Astrocyte (in vitro differentiated cells and primary cell): ENCODE measurements at places on chromosomes 3 and 15. TPM values are rescaled to one million over a fixed set of nuclear protein-coding genes. Genes with fewer than 3 reads are reported as not detected.

GRCh38 chr15:69893086-69893485 is 204.6 kb downstream of the TLE3 start:
- H3K4me3 ChIP-seq, result no peak overlapping the region
- no peak for DNase-seq
- no peak overlapping the region for H3K27ac ChIP-seq
- no peaks in the 10 kb centered on the region for H3K36me3 ChIP-seq
- H3K4me1 ChIP-seq, result no peaks in the 10 kb centered on the region

PPP2R3A gene
- total RNA-seq, result 18.7 and 19.5 TPM in 2 replicates

NLGN1 gene
- total RNA-seq, result 0.91 and 1.2 TPM in 2 replicates

DNA sequence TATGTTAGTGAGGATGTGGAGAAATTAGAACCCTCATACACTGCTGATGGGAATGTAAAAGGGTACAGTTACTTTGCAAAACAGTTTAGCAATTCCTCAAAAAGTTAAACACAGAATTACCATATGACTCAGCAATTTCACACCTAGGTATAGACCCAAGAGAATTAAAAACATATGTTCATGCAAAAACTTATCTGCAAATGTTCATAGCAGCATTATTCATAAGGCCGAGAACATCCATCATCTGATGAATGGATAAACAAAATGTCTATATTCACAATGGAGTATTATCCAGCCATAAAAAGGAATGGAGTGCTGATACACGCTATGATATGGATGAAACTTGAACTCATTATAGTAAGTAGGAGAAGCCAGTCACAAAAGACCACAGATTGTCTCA is 10.3 kb downstream of the SEC13 start:
- peaks cover 5% of the 10 kb centered on the region for H3K4me1 ChIP-seq
- peak; percentile 58 for DNase-seq
- H3K27ac ChIP-seq, result no peak overlapping the region
- H3K4me3 ChIP-seq, result no peak overlapping the region
- H3K36me3 ChIP-seq, result peaks cover 81% of the 10 kb centered on the region
- H3K27me3 ChIP-seq, result no peaks in the 10 kb centered on the region

DNA sequence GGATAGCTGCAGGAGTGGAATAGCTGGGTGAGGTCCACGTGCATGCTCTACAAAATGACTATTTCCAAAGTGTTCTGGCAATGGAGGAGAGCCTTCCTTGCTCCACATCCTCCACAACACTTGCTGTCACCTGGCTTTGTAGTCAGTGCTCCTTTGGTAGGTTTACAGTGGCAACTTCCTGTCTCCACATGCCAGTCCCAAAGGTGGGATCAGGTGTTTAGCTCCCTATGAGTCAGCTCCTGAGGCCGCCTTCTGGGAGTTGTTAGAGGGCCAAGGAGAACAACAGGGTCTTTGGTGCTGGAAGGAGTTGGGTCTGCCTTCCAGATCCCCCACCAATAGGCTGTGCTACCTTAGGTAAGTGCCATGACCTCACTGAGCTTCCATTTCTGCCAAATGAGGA is 15.3 kb upstream of the LIMD1 start:
- H3K27me3 ChIP-seq, result no peaks in the 10 kb centered on the region
- H3K4me1 ChIP-seq, result peaks cover 13% of the 10 kb centered on the region
- no peak overlapping the region for H3K4me3 ChIP-seq

C3orf52 gene
- total RNA-seq, result 21.3 and 21.9 TPM in 2 replicates

DNA sequence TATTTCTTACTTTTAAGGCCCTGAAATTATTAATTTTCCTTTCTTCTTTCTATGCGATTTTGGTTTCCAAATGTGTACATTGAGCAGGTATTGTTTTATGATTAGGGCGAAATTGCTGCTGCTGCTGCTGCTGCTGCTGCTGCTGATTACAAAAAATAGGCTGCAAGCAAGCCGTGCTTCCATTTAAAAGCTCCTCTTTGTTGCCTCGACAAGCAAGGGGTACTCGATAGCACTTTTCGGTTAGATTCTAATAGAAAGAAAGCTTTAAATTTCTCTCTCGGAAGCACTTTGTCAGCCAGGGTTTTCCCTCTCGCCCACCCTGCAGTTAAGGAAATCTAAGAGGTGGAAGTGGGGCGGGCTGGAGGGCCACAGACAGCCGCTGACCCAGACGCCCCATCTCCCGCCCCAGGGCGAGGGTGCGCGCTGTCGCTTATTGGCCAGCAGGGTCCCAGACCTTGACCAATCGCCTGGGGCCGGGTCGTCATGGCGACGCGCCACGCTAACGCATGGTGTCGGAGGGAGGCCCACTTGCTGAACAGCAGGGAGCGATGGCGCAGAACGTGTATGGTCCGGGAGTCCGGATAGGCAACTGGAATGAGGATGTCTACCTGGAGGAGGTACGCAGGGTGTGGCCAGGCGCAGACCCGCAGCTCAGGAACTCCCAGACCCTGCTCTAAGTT is at the start of gene CFAP161:
TSS of gene CFAP161 (plus strand) at position 489 of the 680 bp plus-strand sequence. CDS start at position 549, 60 bp downstream.
- DNase-seq, result peak; percentile 50
- peaks cover 7% of the 10 kb centered on the region for H3K4me1 ChIP-seq
- no peak within 1 kb of the TSS for H3K27ac ChIP-seq
- no peaks in the 10 kb centered on the region for H3K36me3 ChIP-seq
- H3K27me3 ChIP-seq, result peaks cover 16% of the 10 kb centered on the region

- H3K4me3 ChIP-seq, result no peak overlapping the region
- H3K27ac ChIP-seq, result no peak overlapping the region
- H3K36me3 ChIP-seq, result no peaks in the 10 kb centered on the region
- peaks cover 7% of the 10 kb centered on the region for H3K4me1 ChIP-seq
Observed at GRCh38 chr15:34719695-34720094, 35.1 kb downstream of the GJD2 start.

DNA sequence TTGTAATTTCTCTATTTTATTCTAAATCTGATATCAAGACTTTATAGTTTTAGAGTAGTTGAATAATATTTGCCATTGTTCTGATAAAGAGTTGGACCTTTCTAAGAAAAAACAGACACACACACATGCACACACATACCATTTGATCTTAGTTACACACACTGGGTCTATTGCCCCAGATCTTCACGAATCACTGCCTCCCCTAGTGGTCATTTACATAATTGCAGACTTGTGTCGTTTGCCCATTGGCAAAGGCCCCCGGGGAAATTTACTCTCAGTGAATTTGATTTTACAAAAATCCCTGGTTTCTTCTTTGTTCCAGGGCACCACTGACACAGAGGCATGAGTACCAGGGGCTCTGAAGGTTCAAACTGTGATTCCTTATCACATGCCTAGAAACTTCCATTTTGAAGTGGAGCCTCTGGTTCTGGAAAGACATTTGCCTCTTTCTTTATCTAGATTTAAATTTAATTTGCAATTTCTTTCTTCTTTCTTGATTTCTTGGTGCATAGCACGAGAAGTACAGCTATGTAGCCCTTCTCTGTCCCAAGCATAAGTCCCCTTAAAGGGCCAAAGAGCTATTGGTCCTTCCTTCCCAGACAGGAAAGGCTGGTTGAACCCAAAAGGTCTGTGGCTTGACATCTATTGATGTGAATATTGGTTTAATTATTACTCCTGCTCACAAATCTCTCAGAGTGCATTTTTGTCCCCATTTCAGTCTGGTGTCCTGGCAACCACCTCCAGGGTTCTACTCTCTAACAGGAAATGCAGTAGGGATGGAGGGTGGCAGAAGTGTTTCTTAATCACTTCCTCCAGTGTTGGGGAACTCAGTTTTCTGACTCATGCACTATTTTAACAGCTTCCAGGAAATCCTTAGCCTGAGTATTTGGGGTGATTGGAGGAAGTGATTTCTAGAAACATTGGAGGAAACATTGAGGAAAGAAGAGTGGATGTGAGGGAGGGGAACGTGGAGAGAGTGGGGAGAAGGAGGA is 32.4 kb upstream of the SLC6A11 start:
- no peak for DNase-seq
- H3K36me3 ChIP-seq, result no peaks in the 10 kb centered on the region
- no peak overlapping the region for H3K4me3 ChIP-seq
- no peak overlapping the region for H3K27ac ChIP-seq
- peaks cover 13% of the 10 kb centered on the region for H3K27me3 ChIP-seq

DNA sequence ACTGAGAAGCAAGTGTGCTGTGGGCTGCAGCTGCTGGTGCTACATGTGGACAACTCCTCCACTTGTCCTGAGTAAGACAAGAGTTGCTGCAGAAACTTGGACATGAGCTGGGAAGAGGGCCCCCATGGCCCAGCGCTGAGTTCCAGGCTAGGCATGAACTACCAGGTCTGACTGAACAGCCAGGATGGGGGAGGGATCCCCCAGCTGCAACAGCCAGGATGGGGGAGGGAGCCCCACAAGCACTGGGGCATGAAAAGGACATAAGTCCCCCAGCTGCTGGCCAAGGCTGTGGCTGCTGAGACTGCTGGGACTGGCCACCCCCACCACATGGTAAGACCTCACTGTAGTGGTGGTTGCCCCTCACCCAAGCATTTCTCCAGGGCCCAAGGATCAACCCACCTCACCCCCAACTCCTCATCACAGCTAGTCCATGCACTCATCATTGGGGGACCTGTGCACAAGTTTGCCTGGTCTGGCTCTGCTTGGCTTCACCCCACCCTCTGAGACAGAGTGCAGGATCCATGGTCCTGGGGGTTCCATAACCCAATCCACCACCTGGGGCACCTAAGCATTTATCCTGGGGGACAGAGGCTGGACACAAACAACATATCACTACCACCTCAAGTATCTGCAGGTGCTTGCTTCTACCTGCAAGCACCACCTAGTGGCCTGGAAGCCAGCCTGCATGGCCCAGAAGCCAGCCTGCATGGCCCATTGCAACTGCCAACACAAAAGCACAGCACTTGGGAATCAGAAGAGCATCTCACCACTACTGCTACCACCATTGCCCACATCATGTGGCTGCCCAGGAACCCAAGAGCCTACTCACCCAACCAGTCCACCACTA is 84.5 kb upstream of the STT3B start:
- no peak overlapping the region for H3K4me3 ChIP-seq
- H3K27me3 ChIP-seq, result no peaks in the 10 kb centered on the region
- no peak for DNase-seq
- no peaks in the 10 kb centered on the region for H3K36me3 ChIP-seq
- no peaks in the 10 kb centered on the region for H3K4me1 ChIP-seq

CPLX3 gene
- not detected in 2 replicates for total RNA-seq

DNA sequence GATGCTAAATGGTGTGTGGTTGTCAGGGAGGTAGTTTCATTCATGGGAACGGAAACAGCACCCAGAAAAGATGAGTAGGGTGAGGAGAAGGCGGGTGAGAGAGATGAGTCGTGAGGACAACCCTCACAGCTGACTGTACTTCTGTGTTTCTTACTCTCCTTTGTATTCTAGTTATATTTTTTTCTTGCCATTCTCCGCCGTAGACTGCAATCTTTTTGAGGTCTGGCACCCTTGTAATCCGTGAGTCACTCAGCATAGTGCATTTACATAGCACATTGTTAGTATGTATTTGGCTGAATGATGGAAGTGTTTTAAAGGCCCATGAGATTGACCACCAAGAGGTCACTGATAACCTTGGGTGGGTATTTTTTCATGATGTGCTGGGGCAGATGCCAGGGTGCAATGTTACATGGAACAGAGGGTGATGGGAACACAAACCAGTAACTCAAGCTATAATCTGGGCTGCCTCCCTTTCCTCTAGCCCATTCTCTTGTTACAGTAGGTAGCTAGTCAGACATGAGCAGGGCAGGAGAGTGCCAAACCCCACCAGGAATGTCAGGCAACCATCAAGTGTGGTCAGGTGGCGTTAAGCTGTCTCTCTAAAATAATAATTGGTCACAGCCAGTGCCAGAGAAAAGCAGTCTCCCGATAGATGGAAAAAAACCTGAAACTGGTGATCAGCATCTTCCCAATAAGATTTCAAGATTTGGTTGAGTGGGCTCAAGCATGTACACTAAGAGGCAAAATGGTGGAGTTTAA is 18.8 kb upstream of the DGKG start:
- no peaks in the 10 kb centered on the region for H3K36me3 ChIP-seq
- DNase-seq, result peak; percentile 88
- peaks cover 11% of the 10 kb centered on the region for H3K27me3 ChIP-seq
- H3K4me1 ChIP-seq, result peaks cover 14% of the 10 kb centered on the region

DNA sequence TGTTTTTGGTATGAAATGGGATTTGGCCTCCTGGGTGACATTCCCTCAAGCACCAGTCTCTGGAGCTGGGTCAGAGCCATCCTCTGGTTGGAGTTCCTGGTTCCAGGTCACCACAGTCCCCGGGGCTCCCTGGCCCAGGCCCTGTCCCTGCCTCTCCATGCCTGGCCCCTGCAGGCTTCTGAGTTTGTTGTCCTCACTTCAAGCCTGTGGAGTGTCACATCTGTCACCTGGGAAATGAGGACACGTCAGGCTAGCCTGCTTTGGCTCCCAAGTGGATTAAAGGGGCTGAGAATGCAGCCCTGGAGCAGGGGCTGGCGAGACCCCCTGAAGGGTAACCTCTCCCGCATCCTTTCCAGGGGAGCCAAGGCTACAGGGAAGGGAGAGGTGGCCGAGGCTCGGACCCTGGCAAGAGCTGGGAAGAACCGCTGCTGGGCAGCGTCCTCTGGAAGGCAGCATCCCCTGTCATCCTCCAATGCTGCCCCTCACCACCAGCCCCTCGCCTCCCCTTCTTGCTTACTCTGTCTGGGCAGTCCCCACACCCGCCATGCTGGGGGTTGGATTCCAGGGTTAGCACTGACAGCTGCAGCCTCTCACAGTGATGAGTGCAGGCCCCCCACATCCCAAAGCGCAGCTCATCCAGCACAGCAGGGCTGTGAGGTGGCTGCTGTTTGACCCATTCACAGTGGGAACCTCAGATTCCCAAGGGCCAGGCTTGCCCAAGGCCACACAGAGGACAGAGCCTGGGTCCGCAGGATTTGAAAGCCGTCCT is 75.5 kb upstream of the IQSEC1 start:
- H3K4me3 ChIP-seq, result no peak overlapping the region
- H3K27me3 ChIP-seq, result no peaks in the 10 kb centered on the region
- H3K27ac ChIP-seq, result no peak overlapping the region
- no peaks in the 10 kb centered on the region for H3K36me3 ChIP-seq
- H3K4me1 ChIP-seq, result no peaks in the 10 kb centered on the region
- no peak for DNase-seq

GRCh38 chr3:131907796-131908195 is 127.0 kb downstream of the CPNE4 start:
- peaks cover 12% of the 10 kb centered on the region for H3K4me1 ChIP-seq
- no peak overlapping the region for H3K4me3 ChIP-seq
- H3K27ac ChIP-seq, result no peak overlapping the region
- H3K36me3 ChIP-seq, result no peaks in the 10 kb centered on the region
- no peak for DNase-seq
